CD8-positive, alpha-beta T cell (primary cell): ENCODE measurements at places on chromosomes 4 and X.

GRCh38 chr4:167897116-167897515 lies 195.2 kb upstream of the ANXA10 start:
- no peak for DNase-seq

- peak; percentile 46 for DNase-seq
Observed at GRCh38 chr4:145938618-145939440, at the start of gene ZNF827. Gene ZNF827, minus strand, starts transcription at chr4:145938823. Its CDS starts 416 bp downstream, at chr4:145938407.

DNA sequence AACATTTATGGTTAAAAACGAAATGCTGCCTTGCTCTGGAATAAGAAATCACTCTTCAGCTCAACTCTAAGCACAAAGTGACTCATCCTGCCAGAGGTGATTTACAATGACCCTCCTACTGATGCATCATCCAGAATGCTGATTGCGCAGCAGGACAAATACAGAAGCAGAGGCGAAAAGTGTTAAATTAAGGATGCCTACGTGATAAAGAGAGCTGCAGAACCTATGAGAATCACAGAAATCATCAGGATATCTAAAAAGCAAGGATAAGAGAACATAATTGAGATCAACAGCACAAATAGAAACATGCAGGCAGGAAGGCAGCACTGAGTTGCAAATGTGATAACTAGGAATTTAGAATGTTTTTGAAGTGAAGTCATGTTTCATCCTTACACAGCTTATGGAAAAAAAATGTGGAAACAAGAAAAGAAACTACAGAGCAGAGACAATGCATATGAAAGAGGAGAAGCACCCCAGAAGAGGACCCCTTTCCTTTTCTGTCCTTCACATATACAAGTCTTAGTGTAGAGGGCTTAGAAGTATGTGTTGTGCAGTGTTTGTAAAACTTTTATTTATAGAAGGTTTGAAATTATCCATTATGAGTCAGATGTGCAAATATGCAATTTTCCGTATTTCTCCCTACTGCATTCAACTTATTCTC lies 188.4 kb downstream of the SLC7A11 start:
- no peak for DNase-seq

GRCh38 chr4:6506616-6507140 lies 34.3 kb upstream of the PPP2R2C start:
- DNase-seq: no peak

- no peak for DNase-seq
Observed at GRCh38 chr4:101439926-101440325, 92.6 kb upstream of the PPP3CA start.

DNA sequence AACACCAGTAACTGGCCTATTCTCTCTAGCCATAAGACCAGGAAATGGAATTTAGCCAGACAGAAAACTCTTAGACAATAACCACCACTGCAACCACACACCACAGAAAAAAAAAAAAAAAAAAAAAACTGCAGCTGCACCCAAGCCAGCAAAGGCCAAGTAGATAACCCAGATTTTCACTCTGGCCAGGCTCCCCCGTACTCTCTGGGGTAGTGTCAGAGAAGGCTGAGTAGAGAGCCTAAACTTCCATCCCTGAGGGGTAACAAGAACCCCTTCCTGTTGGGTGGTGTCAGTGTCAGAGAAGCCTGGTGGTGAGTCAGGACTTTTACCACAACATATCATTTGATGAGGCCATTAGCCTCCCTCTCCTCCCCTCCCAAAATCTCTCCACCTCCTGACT lies 5.6 kb upstream of the DLG3 start:
- no peak for DNase-seq

- DNase-seq: no peak
Observed at GRCh38 chrX:102930990-102931756, 5.9 kb upstream of the RAB40AL start.

GRCh38 chrX:9663216-9663615 lies 102.4 kb downstream of the GPR143 start:
- no peak for DNase-seq
